ENCODE measurements at places on chromosomes 3 and 15. TPM values are rescaled to one million over a fixed set of nuclear protein-coding genes. Genes with fewer than 3 reads are reported as not detected.

ETV5 gene
- total RNA-seq: 14.2 TPM

FGF12 gene
- total RNA-seq: 0.14 TPM

CCR9 gene
- total RNA-seq: not detected

AP4E1 gene
- 8.7 TPM for total RNA-seq

VIPR1 gene
- 6.6 TPM for total RNA-seq

DLEC1 gene
- total RNA-seq: not detected

SIN3A gene
- total RNA-seq: 27.7 TPM

TMC3 gene
- not detected for total RNA-seq

WNT5A gene
- 9.6 TPM for total RNA-seq

KBTBD13 gene
- not detected for total RNA-seq

CRYGS gene
- 0.23 TPM for total RNA-seq

IL5RA gene
- not detected for total RNA-seq

WWTR1 gene
- 35.9 TPM for total RNA-seq

CACNA2D2 gene
- 0.07 TPM for total RNA-seq

ACTRT3 gene
- 1.7 TPM for total RNA-seq

ZNF80 gene
- not detected for total RNA-seq

POMGNT2 gene
- total RNA-seq: 14.2 TPM

MYRIP gene
- not detected for total RNA-seq

COPB2 gene
- total RNA-seq: 95.9 TPM

ISLR gene
- total RNA-seq: not detected

TM6SF1 gene
- total RNA-seq: not detected

ULK3 gene
- total RNA-seq: 25.1 TPM

MYZAP gene
- total RNA-seq: 5.1 TPM

RAB11A gene
- total RNA-seq: 434 TPM

CEP152 gene
- total RNA-seq: 3.2 TPM

TRAT1 gene
- total RNA-seq: not detected

TEX55 gene
- not detected for total RNA-seq

MED12L gene
- 0.05 TPM for total RNA-seq

FSD2 gene
- not detected for total RNA-seq

PLA1A gene
- not detected for total RNA-seq
